Esophagus muscularis mucosa (tissue), 4 donors: ENCODE measurements at places on chromosomes 11 and 22.

DNA sequence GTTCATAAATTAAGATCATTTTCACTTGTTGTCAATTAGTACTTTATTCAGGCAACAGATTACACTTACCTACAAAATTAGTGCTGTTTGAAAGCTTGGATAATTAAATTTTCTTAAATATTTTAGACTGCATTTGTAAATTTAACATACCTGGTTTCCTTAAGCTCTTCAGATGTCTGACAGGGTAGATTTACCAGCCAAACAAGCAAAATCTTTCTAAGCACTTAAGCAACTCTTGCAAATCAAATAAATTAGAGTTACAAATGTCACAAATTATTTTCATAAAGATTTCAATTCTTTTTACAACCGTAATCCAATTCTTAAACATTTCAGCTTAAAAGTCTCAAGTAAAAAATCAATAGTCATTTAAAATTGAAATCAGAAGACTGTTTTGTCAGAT, 129.8 kb downstream of the DBX1 start:
- no peak overlapping the region for H3K4me3 ChIP-seq
- H3K4me1 ChIP-seq: peaks cover 29% of the 10 kb centered on the region
- no peaks in the 10 kb centered on the region for H3K36me3 ChIP-seq

DNA sequence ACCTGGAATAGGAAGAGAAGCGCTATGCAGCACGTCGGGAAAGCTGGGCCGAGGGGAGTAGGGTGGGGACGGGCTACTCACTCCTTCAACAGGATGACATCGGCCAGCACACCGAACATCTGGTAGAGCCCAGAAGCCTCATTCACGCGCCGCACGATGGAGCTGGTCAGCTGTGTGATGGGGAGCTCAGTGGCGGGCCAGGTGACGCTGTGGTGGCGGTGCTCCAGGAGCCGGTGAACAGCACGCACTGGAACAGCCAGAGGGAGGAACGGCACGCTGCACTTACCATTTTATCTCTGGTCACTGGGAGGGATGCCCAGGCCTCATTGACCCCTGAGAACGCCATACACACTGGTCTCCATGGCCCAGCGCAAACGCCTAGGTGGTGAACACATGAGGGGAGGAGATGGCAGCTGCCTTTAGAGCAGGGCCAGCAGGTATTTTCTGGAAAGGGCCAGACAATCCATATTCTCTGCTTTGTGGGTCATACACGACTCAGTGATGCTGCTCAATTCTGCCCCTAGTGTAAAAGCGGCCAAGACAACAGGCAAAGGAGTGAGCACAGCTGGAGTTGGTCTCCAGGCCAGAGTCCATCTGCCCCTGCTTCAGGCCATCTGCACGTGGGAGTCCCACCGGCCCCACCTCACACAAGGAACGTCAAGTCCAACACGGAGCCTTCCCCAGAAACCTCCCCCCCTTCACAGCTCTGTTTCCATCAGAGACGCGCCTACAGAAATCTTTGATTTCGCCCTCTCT, 8.8 kb downstream of the FOXRED2 start:
- no peaks in the 10 kb centered on the region for H3K4me1 ChIP-seq
- no peak overlapping the region for H3K4me3 ChIP-seq
- peaks cover 40% of the 10 kb centered on the region for H3K36me3 ChIP-seq
- no peak overlapping the region for H3K27ac ChIP-seq
- no peak for DNase-seq

DNA sequence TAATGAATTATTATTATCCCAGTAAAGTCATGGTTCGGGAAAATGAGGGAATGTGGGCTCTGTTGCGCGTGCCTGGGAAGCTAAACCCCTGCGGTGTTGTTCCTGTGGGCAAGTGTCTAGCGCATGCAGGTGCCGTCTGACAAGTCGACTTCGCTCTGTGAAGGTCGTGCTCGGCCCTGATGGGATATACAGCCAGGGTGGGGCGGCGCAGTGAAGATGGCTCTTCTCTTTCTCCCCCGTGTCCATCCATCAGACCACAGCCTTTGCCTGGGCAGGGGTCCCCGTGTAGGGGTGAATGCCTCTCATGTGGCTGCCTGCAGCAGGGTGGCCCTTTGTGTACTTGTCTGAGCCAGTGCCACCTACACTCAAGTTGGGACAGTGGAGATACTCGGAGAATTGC, 12.8 kb upstream of the TRMU start:
- no peaks in the 10 kb centered on the region for H3K4me1 ChIP-seq
- H3K4me3 ChIP-seq: no peak overlapping the region
- no peak for DNase-seq
- no peaks in the 10 kb centered on the region for H3K36me3 ChIP-seq
- H3K27me3 ChIP-seq: no peaks in the 10 kb centered on the region
- H3K27ac ChIP-seq: no peak overlapping the region

DNA sequence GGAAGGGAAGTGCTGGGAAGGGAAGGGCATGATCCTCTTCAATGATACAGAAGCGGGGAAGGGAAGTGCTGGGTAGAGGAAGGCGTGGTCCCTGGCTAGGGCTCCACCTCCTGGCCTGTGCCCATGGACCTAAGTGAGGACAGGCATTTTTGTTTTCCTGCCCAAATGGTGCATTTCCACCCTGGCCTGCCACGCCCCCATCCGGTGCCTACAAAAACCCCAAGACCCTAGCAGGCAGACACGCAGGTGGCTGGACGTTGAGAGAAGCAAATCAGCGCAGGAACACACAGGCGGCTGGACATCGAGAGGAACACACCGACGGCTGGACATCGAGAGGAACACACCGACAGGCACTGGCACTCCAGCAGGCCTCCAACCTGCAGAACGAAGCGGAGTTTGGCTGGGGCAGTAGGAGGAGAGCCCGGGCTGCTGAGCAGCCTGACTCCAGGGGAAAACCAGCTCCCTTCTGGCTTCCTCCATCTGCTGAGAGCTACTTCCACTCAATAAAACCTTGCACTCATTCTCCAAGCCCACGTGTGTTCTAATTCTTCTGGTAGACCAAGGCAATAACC, 628.3 kb downstream of the BUD13 start:
- DNase-seq: no peak
- H3K4me1 ChIP-seq: no peaks in the 10 kb centered on the region
- H3K36me3 ChIP-seq: no peaks in the 10 kb centered on the region
- H3K27me3 ChIP-seq: peaks cover 10% of the 10 kb centered on the region

- DNase-seq: no peak
- no peaks in the 10 kb centered on the region for H3K36me3 ChIP-seq
- no peaks in the 10 kb centered on the region for H3K27me3 ChIP-seq
- no peak overlapping the region for H3K4me3 ChIP-seq
These were observed 21.8 kb upstream of the TMEM86A start for GRCh38 chr11:18676803-18677202.

- H3K27me3 ChIP-seq: no peaks in the 10 kb centered on the region
These were observed 1.1 kb upstream of the CD6 start for GRCh38 chr11:60970369-60970774.

DNA sequence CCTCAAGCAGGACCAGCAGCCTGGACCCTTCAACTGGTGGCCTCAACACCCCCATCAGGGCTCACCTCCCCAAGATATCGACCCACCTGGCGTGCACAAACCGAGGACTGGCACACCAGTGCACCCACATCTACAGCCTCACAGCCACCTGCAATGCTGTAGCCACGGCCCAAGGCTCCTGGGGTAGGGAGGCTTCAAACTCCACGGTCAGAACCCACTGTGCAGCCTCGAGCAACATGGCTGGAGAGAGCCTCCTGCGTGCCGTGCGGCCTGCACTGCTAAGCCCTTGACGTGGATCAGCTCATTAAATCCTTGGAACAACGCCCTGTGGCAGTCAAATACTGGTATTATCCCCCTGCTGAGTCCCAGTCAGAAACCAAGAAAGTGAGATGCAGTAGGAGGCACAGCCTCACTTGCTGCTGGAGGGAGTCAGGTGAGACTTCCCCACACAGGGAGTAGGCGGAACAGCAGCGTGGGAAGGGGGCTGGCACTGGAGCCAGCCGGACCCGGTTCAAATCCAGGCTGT, 4.6 kb downstream of the CARD10 start:
- H3K27ac ChIP-seq: no peak overlapping the region
- H3K36me3 ChIP-seq: peaks cover 4% of the 10 kb centered on the region
- peaks cover 45% of the 10 kb centered on the region for H3K27me3 ChIP-seq

DNA sequence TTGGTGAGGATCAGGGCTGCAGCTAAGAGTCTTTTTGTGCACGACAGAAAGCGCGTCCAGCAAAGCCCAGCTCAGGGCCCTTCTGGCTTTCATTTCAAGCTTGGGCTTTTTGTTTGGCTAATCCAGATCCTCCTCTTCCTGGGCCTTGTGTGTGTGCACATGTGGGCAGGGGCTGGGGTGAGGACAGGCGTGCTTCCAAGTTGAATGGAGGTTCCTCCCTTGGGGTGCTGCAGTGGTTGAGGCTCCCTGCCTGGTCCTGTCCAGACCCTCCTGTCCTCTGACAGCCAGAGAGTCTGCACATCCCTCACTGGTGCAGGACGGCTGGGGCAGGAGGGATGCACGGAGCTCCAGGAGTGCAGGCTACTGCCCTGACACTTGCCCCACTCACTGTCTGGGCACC, 62.0 kb upstream of the NECTIN1 start:
- no peak overlapping the region for H3K27ac ChIP-seq
- no peaks in the 10 kb centered on the region for H3K4me1 ChIP-seq
- H3K36me3 ChIP-seq: no peaks in the 10 kb centered on the region

DNA sequence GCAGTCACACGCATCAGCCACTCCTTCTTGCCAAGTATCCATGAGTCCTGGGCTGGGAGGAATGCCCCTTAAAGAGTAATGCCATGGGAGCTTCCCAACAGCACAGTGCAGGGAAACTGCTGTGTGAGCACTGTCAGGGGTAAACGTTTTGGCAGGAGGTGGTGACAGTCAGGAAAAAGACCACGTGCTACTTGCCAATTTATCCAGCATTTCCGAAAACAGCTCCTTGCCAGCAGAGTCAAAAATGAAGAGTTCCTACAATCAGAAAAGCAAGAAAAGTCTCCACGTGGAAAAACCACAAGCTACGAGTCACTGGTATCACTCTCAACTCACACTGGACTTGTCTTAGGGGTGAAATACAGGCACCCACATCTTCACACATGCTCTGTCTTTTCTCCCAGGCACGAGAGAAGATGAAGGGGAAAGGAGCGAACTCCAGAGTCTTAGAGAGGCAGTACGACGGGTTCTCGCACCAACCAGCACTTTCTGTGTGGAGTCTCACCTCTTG, 9.9 kb downstream of the IFT27 start:
- DNase-seq: no peak
- H3K36me3 ChIP-seq: peaks cover 23% of the 10 kb centered on the region
- no peak overlapping the region for H3K4me3 ChIP-seq
- H3K27me3 ChIP-seq: no peaks in the 10 kb centered on the region
- H3K4me1 ChIP-seq: peaks cover 42% of the 10 kb centered on the region

DNA sequence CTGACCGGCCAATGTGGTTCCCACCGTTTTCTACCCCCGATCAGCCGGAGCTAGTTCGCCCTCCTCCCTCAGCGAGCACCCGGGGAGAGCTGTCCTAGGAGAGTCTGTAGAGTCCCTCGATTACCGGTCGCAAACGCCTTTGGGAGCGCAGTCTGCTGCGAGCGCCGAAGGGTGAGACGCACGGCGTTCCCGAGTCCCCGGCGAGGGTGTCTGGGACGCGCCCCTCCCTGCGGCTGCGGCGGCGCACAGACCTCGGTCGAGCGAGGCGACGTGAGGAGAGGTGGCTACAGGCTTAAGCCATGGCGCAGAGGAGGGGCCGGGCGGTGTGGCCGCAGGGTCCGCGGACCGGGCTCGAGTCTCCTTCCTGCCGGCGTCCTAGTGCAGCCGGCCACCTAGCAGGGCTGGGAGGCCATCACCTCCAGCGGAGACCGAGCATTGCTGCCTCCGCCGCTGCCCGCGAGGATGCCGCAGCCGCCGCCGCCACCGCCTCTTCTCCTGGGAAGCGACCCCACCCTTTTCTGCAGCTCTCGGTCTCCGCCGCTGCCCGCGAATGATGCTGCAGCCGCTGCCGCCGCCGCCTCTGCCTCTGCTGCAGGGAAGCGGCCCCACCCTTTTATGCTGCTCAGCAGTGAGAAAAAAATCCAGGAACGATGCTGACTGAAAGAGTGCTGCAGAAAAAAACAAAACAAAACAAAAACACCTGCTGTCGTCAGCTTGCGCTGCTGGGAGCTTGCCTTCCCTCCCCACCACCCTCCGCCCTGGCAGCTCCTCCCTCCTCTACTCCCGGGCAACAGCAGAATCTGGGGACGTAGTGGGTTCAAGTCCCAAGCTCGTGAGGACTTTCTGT, at the start of gene MAP6:
MAP6 (minus strand) TSS at position 588 of the 847 bp plus-strand sequence. CDS start 669 bp downstream, outside the sequence.
- H3K27ac ChIP-seq: peak within 1 kb of the TSS; percentile 71
- H3K4me3 ChIP-seq: peak within 1 kb of the TSS; percentile 68
- H3K27me3 ChIP-seq: no peaks in the 10 kb centered on the region
- no peaks in the 10 kb centered on the region for H3K36me3 ChIP-seq
- peaks cover 27% of the 10 kb centered on the region for H3K4me1 ChIP-seq
- no peak for DNase-seq

DNA sequence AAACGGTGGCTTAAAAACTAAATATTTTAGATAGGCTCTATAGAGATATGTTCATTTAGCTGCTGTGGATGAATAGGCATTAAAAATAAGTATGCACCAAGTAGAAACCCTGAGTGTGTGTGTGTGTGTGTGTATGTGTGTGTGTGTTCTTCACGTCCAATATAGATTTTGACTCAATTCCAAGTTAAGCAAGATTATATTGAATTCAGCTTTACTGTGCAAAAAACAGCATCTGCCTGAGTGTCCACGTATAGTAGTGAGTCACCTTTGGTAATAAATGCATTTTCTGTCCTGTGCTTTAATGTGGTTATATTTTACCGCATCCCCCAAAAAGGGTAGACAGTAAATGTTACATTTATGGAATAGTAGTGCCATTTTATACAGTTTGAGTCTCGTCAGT, 71.2 kb downstream of the PDHX start:
- no peaks in the 10 kb centered on the region for H3K27me3 ChIP-seq
- H3K4me3 ChIP-seq: no peak overlapping the region
- no peak overlapping the region for H3K27ac ChIP-seq
- H3K4me1 ChIP-seq: no peaks in the 10 kb centered on the region

- DNase-seq: no peak
- H3K4me3 ChIP-seq: no peak overlapping the region
- no peaks in the 10 kb centered on the region for H3K4me1 ChIP-seq
- no peaks in the 10 kb centered on the region for H3K36me3 ChIP-seq
- no peak overlapping the region for H3K27ac ChIP-seq
These were observed 963.6 kb downstream of the BRD1 start for GRCh38 chr22:48863965-48864528.

- no peak for DNase-seq
- no peaks in the 10 kb centered on the region for H3K27me3 ChIP-seq
- peaks cover 12% of the 10 kb centered on the region for H3K36me3 ChIP-seq
- no peaks in the 10 kb centered on the region for H3K4me1 ChIP-seq
- H3K4me3 ChIP-seq: no peak overlapping the region
- H3K27ac ChIP-seq: no peak overlapping the region
These were observed 31.6 kb upstream of the CARS1 start for GRCh38 chr11:3088806-3089205.

- H3K27me3 ChIP-seq: peaks cover 2% of the 10 kb centered on the region
- no peak overlapping the region for H3K27ac ChIP-seq
- no peaks in the 10 kb centered on the region for H3K4me1 ChIP-seq
- no peak overlapping the region for H3K4me3 ChIP-seq
- no peaks in the 10 kb centered on the region for H3K36me3 ChIP-seq
These were observed 41.1 kb downstream of the SEZ6L start for GRCh38 chr22:26210334-26210733.

- peaks cover 36% of the 10 kb centered on the region for H3K4me1 ChIP-seq
- no peak for DNase-seq
- peak overlapping the region; percentile 75 for H3K4me3 ChIP-seq
- H3K27me3 ChIP-seq: no peaks in the 10 kb centered on the region
- H3K36me3 ChIP-seq: peaks cover 34% of the 10 kb centered on the region
- H3K27ac ChIP-seq: peak overlapping the region; percentile 92
These were observed 653 bp downstream of the NAGA start for GRCh38 chr22:42069801-42070516.
